H54 (cell line): ENCODE measurements at places on chromosomes 5 and 9.

DNA sequence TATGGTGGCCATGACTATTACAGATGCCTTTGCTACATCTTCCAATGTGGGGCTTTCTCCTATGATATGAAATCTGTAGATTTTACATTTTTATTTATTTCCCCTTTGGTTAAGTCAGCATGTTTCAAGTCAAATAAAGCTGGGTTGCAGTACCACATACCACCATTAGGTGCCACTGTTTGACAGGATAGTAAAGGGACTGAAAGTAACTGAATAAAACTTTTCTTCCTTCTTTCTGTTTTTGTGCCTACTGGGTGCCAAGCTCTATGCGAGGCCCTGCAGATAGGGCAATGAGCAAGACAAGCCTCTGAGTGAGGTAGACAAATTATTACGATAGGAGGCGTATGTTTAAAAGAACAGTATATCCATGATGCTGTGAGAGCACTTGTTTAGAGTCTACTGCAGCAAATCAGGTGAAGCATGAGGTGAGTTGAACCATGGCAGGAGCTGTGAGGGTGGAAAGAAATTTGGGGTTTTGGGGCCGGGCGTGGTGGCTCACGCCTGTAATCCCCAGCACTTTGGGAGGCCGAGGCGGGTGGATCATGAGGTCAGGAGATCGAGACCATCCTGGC, 64.8 kb downstream of the GDNF start:
- DNase-seq = no peak

- DNase-seq = no peak
These were observed 28.6 kb upstream of the IL13 start for GRCh38 chr5:132629230-132629944.

DNA sequence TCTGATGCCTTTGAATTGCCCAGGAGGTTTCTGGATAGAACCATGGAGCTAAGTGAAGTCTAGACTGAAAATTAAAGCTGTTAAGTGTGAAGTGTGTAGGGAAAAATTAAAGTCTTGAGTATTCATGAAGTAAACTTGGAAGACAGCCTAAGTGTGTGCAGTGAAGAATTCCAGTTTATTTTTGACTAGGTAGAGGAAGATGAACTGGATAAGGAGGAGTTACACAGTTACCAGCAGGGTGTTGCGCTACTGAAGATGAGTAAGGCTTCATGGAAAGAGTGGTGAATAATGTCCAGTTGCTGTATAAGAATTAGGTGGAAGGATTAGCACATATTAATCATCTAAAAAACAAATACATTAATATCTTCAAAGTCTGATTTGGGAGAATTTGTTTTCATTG, 5.7 kb upstream of the CHD1 start:
- no peak for DNase-seq

DNA sequence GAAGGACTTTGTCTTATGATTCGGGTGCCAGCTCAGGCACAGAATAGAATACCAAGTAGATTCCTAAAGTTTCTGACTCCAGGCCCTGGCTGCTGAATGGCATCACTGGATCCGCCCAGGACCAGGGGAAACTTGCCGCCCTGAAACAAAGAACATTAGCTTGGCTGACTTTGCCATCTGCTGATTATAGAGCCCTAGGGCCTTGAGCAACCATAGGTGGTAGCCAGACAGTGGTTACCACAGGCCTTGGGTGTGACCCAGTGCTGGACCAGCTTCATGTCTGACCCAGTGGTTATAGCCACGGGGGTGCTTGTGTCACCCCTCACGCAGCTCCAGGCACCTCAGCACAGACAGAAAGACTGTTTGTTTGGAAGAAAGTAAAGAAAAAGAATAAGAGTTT, 62.7 kb downstream of the SSBP2 start:
- no peak for DNase-seq

DNA sequence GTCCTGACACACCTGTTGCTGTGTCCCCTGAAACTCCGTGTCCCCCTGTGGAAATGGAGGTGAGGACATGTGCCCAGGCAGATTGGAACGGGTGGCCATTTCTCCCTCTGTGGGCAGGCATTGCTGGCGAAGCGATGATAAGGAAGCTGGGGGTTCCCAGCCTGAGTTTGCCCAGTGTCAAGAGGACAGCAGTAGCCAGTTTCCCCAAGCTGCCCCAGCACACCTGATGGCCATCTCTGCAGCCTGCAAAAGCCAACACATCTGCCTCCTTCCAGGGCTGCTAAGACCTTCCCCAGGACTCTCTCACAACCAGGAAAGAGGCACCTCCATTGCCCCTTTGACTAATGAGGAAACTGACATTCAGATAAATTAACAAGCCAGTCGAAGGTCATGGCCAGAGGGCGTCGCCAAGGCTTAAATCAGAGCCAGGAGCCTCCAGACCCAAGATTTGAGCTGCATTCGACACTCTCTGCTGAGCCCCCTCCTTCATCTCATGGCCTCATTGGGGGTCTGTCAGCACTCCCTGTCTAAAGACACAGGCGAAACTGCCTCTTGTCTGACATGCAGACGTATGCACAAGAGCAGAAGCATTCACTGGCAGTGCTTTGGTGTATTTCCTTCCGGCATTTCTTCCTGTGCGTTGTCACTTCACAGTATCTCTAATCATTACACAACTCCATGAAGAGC, 10.4 kb upstream of the WNK2 start:
- DNase-seq = no peak

DNA sequence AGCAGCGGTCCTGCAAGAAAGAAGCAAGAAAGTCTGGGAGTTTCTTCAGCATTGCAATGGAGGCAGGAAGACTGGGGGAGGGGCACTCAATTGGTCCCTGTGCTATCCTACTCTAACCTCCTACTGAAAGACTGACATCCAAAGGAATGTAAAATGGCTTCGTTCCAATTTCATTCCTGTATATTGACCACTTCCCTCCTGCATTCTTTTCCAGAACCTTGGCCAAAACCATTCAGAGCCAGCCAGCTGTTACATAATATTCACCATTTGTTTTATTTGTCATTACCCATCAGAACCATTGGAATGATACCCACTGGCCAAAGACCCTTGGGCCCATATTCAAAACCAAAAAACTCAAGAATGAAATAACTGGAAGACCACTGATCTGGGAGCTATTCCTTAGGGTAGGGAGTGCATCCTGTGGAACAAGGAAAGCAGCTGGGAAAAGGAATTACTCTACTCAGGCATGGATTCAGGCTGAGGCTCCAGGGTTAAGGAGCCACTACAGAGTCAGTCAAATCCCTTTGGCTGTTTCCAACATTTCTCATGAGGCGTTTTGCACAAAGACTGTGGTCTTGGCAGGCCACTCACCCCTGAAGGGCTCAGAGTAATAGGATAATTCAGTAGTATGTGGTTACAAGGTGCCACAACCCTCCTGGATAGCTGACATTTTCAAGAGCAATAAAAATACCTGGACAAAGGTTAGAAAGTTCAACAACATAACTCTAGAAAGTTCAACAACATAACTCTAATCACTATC, 148.7 kb upstream of the SLC1A3 start:
- no peak for DNase-seq

DNA sequence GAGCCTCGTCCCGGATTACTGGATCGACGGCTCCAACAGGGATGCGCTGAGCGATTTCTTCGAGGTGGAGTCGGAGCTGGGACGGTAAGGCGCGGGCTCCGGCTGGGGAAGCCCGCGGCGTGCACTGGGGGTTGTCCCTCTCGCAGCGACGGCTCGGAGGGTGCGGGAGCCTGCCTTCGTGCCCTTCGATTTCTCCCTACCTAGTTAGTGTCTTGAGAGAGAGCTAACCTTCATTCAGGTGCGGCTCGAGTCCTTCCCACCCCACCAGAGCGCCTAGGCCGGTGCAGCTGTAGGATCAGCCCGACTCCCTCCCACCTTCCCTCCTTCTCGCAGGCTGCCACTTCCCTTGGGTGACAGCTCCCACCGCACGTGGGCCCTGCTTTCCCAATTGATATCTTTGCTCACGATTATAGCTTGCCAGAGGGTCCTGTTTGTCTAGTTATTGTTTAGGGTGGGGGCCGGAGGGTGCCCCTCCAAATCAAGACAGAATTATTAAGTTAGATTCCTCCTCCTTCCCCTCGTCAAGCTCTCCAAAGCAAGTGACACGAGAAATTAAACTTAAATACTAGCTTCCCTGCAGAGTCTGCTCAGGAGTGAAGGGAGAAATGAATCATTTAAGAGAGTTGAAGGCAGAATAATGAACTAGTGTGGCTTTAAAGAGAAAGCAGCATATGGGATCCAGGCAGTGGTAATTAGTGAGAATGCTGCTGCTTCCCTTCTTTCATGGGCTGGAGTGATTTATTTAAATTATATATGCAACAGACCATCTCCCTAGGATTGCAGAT, 569 bp downstream of the CAMK4 start:
- DNase-seq = no peak

- no peak for DNase-seq
These were observed 53.9 kb upstream of the IL17B start for GRCh38 chr5:149432911-149433401.

- DNase-seq = no peak
These were observed 848.8 kb upstream of the ACO1 start for GRCh38 chr9:31535651-31536050.

GRCh38 chr5:129099184-129099569, 4.6 kb downstream of the ISOC1 start:
- no peak for DNase-seq

- no peak for DNase-seq
These were observed 218.1 kb downstream of the AP3B1 start for GRCh38 chr5:78076351-78076750.

DNA sequence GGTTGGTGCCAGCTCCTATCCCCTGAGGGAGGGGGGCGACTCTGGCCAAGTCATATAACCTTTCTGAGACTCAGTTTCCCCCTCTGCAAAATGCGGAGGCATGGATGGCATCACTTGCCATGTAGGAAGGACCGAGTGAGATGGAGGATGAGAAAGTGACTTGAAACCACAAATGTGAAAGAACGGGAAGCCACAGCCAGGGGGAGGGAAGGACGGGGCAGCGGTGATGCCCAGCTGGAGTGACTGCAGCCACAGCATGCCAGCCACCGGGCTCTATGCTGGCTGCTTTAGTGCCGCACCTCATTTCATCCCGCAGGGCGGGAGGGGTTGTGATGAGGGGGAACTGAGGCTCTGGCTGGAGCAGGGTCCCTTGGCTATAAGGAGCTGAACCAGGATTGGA, 74.5 kb downstream of the HMCN2 start:
- no peak for DNase-seq

DNA sequence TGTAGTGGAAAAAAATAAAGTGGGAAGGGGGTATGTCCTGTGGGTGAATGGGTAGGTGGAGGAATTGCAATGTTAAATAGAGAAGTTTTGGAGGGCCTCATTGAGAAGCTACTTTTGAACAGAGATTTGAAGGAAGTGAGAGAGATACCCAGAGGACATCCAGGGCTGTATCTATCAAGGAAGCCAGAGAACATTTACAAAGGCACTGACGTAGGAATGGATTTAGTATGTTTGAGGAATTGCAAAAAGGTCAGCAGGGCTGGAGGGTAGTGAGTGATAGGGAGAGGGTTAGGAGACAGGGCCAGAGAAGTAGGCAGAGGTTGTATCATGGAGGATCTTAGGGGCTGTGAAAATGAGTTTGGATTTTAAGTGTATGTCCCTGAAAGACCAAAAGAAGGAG, 13.9 kb downstream of the PTTG1 start:
- DNase-seq = no peak

DNA sequence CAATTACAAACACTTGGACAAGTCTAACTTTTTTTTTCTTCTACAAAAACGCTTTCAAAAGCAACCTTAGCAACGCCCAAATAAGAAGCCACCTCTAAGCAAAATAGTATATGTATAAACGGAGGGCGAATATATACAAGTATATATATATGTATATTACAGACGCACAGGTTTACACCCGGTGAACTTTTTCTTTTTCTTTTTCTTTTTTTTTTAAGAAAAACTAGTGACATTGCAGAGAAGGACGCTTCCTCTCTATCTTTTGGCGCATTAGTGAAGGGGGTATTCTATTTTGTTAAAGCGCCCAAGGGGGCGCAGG, 200 bp downstream of the NPR3 start:
- DNase-seq = no peak

- DNase-seq = no peak
These were observed 155.2 kb downstream of the BAAT start for GRCh38 chr9:101229606-101230005.
